Activated CD4-positive, alpha-beta memory T cell treated with anti-CD3 and anti-CD28 coated beads, Interleukin-2, amount 10 ng/mL, durations not matched to agents 7 days and 5 days (primary cell): ENCODE measurements at places on chromosomes 2 and 18. TPM values are rescaled to one million over a fixed set of nuclear protein-coding genes. Genes with fewer than 3 reads are reported as not detected.

Gene TSPYL6
- not detected for total RNA-seq

DNA sequence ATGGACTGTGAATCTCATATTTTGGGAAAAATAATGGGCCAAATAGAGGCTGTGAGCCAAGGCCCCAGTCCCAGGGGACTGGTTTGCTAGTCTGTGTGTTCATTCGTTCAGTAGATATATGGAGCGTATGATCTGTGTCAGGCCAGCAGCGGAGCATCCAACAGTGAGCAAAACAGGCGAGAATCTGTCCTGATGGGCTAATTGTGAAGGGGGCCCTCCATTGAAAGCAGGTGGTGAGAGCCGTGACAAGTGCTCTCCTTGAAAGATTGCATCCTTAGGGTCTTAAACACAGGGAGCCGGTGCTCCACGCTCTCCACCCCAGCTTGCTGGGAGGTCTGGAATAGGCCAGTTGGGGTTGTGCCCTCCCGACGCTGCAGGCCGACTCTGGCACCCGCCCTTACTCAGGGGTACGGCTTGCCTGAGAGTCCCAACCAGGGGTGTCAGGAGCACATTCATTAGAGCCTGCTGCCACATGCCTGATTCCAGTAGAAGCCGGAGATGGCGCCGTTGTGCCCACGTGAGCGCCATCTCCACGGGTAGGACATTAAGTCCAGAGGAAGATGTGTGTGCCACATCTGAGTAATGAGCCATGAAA is 213.3 kb downstream of the SH3RF3 start:
- H3K4me1 ChIP-seq, result peaks cover 29% of the 10 kb centered on the region
- H3K36me3 ChIP-seq, result peaks cover 4% of the 10 kb centered on the region
- H3K27me3 ChIP-seq, result peaks cover 55% of the 10 kb centered on the region
- no peak for DNase-seq

- H3K27ac ChIP-seq, result no peak overlapping the region
- no peaks in the 10 kb centered on the region for H3K4me1 ChIP-seq
- no peaks in the 10 kb centered on the region for H3K36me3 ChIP-seq
- H3K27me3 ChIP-seq, result peaks cover under 1% of the 10 kb centered on the region
- DNase-seq, result no peak
These were observed 72.5 kb downstream of the VAPA start for GRCh38 chr18:9986156-9986930.

Gene DES
- total RNA-seq, result not detected

DNA sequence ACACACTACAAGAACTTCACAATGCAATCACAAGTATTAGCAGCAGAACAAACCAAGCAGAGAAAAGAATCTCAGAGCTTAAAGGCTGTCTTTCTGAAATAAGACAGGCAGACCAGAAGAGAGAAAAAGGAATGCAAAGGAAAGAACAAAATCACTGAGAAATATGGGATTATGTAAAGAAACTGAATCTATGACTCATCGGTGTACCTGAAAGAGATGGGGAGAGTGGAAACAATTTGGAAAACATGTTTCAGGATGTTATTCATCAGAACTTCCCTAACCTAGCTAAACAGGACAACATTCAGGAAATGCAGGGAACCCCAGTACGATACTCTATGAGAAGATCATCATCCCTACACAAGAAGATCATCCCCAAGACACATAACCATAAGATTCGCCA is 499.0 kb upstream of the CHAC2 start:
- no peak for DNase-seq
- no peaks in the 10 kb centered on the region for H3K4me1 ChIP-seq
- H3K27me3 ChIP-seq, result no peaks in the 10 kb centered on the region
- no peak overlapping the region for H3K4me3 ChIP-seq
